ENCODE measurements at places on chromosomes 16 and 17.
A peak's percentile ranks its signal among the peaks of the same experiment; 100 is the strongest.

GRCh38 chr16:52005551-52005950, 541.4 kb downstream of the TOX3 start:
- no peak for DNase-seq

GRCh38 chr16:66334853-66335574, 31.5 kb upstream of the CDH5 start:
- no peak for DNase-seq

DNA sequence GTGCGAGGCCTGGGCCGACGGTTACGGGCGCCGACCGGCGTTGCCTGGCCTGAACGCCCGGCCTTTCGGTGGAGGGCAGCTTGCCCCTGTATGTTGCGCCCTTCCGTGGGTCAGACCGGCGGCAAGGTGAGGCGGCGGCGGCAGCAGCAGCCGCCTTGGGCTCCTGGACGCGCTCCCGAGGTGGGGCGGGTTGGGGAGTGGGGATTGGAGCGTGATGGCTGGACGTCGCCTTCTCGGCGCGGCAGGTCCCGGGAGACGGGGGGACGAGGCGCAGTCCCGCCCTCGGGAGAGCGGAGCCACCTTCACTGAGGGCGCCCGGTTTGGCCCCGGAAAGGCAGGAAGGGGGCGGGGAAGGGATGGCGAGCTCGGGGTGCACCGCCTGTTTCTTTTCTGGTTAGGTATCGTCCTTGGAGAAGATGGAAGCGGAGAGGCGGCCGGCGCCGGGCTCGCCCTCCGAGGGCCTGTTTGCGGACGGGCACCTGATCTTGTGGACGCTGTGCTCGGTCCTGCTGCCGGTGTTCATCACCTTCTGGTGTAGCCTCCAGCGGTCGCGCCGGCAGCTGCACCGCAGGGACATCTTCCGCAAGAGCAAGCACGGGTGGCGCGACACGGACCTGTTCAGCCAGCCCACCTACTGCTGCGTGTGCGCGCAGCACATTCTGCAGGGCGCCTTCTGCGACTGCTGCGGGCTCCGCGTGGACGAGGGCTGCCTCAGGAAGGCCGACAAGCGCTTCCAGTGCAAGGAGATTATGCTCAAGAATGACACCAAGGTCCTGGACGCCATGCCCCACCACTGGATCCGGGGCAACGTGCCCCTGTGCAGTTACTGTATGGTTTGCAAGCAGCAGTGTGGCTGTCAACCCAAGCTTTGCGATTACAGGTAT, 671 bp downstream of the DGKE start:
- DNase-seq = peak; percentile 62

GRCh38 chr17:45430738-45431530, 1.7 kb downstream of the ARHGAP27 start:
- DNase-seq = no peak

- no peak for DNase-seq
Measured at GRCh38 chr16:77790009-77790372, 1.6 kb downstream of the VAT1L start.

GRCh38 chr16:12405089-12405488, 398.6 kb downstream of the CPPED1 start:
- no peak for DNase-seq

DNA sequence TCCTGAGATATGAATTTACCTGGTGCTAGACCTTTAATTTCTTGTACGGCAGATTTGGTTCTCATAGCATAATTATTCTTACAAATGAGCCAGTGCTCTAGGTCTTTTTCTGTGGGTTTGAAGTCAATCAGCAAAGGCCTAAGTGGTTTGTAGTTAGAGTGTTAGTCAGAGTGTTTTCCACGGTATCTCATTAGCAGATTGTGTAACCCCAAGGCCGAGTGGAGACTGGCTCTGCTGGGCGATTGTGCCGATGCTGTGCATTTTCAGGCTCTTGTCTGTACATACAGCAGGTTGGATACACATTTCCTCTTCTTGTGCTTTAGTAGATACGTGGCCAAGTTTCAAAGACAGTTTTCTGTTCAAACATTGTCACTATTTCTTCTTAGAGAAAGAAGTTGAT, 78.6 kb upstream of the CA10 start:
- DNase-seq = no peak

GRCh38 chr17:720706-721539, 6.3 kb upstream of the VPS53 start:
- DNase-seq = no peak

- DNase-seq = no peak
Measured at GRCh38 chr17:75845933-75846691, 1.9 kb upstream of the UNC13D start.

GRCh38 chr17:77147357-77147801, 6.6 kb downstream of the SEC14L1 start:
- DNase-seq = no peak

GRCh38 chr17:39200070-39200879, at the start of gene RPL19:
Gene RPL19, plus strand, starts transcription at chr17:39200283. Its CDS starts 62 bp downstream, at chr17:39200345.
- DNase-seq = peak; percentile 77

DNA sequence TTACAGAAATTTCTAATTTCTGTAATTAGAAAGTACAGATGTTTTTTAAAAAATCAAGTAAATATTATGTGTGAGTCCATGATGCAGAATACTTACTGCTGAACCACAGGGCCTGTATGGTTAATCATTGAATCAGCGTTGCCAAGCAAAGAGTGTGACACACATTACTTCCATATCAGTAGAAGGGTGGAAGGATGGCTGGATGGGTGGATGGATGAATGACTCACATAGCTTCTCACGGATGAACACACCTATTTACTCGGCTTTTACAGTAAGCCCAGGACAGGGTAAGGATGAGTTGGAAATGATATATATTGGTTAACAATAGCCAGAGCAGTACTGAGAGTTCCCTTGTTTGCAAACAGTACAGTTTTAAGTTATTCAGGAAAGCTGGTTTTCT, 495.9 kb upstream of the RBFOX1 start:
- DNase-seq = no peak

DNA sequence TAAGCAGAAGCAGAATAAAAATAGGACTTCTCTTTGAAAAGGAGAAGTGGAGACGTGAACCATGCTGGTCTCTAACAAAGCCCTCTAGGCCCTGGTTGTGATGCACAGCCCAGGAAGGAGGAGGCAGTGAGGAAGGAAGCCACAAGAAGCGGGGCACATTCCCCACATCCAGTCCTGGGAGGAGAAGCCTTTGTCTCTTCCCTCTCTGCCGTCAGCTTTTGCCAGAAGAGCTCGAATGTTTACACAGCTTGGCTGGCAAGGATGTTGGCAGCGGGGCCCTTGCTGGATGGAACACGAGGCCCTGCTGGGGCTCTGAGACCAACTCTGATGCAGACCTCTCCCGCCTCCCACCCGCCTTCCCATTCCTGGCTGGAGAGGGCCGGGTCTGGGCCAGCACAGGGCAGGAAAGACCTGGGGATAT, 91.3 kb downstream of the MAF start:
- no peak for DNase-seq

GRCh38 chr17:82981141-82981730, 98.2 kb upstream of the METRNL start:
- no peak for DNase-seq

DNA sequence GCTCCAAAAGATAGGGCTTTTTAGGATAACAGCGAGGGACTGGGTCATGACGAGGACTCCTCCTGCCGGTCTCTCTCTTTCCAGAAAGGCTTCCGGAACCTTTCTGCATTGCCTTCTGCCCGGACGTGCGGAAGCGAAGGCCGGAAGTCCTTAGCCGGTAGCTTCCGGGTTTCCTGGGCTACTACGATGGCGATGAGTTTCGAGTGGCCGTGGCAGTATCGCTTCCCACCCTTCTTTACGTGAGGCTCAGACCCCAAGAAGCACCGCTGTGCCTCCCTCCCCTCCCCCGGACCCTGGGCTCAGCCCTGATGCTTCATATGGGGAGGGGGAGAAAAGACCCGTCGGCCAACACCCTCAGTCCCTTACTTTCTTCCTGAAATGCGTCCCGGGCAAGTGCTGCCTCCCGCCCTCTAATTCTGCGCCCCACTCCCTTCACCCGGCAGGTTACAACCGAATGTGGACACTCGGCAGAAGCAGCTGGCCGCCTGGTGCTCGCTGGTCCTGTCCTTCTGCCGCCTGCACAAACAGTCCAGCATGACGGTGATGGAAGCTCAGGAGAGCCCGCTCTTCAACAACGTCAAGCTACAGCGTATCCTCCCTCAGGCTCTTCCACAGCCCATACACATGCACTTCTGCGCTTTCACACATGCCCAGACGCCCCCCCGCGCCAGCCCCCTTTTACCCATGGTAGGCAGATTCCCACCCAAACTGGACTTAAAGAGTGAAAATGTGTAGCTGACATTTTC, at the start of gene VPS25:
TSS of gene VPS25 (plus strand) at position 160 of the 746 bp plus-strand sequence. CDS start at position 187, 27 bp downstream.
- DNase-seq = peak; percentile 87

DNA sequence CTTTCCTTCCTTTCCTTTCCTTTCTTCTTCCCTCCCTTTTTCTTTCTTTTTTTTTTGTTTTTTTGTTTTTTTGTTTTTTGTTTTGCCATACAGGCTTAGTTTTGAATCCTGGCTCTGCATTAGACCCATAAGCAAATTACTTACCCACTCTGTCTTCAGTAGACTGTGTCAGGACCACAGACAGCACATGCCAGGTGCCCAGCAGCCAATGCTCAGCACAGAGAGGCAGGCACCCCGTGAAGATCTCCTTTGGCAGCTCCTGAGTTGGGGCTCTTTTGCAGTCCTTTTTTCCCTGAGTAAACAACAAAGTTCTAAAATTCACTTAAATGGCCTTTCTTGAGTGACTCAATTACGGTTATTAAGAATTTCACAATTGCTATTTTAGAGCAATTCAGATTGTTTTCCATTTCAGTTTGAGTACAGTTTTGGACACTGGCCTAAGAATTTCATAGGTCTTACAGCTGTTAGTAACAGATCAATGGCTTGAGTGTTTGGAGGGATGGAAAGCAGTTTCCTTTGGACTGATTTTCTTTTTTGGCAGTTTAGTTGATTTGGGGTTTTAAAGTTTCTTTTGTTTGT, 26.2 kb upstream of the SLC5A11 start:
- DNase-seq = no peak

- no peak for DNase-seq
Measured at GRCh38 chr16:12775656-12776236, 27.9 kb downstream of the CPPED1 start.

- no peak for DNase-seq
Measured at GRCh38 chr17:1147664-1148063, 32.1 kb downstream of the ABR start.

DNA sequence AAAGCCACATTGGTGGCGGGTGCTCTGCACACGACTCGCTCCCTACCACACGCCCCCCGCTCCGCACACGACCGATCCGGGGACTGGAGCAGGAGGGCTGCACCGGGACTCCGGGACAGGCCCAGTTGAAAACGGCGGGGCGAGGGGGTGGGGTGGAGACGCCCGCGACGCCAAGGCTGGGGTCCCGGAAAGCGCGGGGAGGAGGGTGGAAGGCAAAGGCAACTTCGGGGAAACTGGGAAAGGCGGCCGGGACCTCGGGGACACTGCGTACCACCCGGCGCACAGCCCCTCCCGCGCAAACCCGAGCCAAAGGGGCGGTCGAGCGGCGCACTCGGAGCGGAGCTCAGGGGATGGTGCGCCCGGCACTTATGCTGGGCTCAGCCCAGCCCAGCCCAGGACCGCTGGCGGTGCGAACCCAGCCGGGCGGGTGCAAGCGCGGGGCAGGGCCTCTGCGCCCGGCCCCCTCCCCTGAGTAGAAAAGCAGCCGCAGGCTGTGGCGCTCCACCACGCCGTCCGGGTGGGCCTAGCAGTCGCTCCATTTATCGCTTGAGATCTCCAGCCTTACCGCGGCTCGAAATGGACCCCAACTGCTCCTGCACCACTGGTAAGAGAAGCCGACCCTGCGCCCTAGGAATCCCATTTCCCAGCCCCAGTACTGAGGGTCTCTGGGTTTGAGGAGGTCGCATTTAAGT, at the start of gene MT1M:
TSS of gene MT1M (plus strand) at position 504 of the 692 bp plus-strand sequence. CDS start at position 577, 73 bp downstream.
- DNase-seq = no peak

- DNase-seq = no peak
Measured at GRCh38 chr17:16418685-16419068, 3.3 kb downstream of the TRPV2 start.

GRCh38 chr16:23597003-23597756, 1.1 kb upstream of the NDUFAB1 start:
- DNase-seq = no peak

DNA sequence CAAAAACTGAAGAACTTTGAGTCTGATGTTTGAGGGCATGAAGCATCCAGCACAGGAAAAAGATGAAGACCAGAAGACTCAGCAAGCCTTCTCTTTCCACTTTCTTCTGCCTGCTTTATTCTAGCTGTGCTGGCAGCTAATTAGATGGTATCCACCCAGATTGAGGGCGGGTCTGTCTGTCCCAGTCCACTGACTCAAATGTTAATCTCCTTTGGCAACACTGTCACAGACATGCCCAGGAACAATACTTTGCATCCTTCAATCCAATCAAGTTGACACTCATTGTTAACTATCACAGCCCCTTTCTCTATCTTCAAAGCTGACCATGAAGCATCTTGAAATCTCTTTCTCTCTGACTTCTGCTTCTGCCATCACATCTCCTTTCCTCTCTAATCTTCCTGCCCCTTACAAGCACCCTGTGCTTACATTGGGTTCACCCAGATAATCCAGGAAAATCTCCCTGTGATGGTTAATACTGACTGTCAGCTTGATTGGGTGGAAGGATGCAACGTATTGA, 115.9 kb upstream of the CDH13 start:
- DNase-seq = no peak

- DNase-seq = no peak
Measured at GRCh38 chr16:4090351-4090851, 25.8 kb downstream of the ADCY9 start.

DNA sequence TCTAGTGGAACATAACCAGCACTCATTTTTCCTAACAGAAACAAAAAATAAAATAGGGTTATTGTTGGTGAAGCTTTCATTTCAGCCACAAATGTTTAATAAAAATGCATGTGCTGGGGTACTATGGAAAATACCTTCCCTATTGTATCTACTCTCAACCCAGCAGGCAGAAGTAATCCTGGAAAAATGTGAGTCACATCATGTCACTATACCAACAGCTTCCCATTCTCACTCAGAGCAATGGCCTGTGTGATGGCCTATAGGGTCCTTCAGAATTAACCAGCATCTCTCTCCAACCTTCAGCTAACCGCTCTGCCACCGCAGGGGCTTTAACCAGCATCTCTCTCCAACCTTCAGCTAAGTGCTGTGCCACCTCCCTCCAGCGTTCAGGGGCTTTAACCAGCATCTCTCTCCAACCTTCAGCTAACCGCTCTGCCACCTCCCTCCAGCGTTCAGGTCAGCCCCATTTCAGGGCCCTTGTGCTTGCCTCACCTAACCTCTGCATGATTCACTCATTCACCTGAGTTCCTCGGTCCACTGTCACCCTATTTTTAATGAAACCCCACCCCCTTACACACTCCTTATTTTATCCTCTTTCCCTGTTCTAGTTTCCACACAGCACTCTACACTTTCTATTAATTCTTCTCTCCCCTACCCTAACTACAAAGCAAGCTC, 34.0 kb downstream of the UBE2G1 start:
- no peak for DNase-seq

- no peak for DNase-seq
Measured at GRCh38 chr17:29155227-29155965, 24.8 kb downstream of the MYO18A start.

DNA sequence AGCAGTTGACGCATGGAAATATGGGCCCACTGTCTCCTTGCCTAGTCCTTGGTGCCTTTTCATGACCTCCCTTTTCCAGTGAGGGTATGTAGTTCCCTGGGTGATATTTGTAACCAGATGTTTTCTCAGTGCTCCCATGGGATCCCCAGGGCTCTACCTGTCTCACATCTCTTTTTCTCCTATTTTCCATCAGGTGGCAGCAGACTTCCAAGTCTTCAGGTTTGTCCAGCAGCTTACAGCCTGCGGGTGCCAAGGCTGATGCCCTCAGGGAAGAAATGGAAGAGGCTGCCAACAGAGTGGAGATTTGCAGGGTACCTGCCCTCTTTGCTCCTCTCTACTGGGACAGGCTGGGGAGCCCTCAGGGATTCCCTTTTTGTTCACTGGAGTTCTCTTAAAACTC, 89.1 kb downstream of the ELAC2 start:
- DNase-seq = no peak
